GM03348 (cell line): ENCODE measurements at places on chromosomes 2 and 18.

- DNase-seq: peak; percentile 76
Measured at GRCh38 chr2:109736177-109736827, 57.8 kb upstream of the RGPD5 start.

- no peak for DNase-seq
Measured at GRCh38 chr2:150575861-150576260, 88.4 kb upstream of the RND3 start.

- DNase-seq: no peak
Measured at GRCh38 chr2:64417624-64418023, 36.3 kb upstream of the LGALSL start.

GRCh38 chr2:161102770-161103450 lies 57.3 kb upstream of the TANK start:
- peak; percentile 43 for DNase-seq

DNA sequence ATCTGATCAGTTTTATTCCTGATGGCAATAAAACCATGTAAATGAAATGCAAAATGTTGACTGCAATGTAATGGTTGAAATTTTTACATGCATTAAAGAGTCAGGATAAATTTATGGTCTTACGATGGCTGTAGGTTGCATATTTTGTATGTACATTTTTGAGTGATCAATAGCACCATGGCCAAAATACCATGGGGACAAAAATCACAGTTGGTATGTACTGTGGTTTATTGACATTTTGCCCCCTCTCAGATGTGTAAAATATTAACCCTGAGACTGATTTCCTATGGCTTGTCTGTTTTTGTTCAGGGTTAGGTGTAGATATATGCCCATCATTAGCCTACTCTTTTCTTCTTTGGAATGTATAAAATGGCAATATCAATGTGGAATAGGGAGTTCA lies 138.1 kb downstream of the PARD3B start:
- DNase-seq: no peak

- no peak for DNase-seq
Measured at GRCh38 chr2:227340106-227340505, 15.1 kb downstream of the MFF start.

GRCh38 chr18:72840109-72840508 lies 27.7 kb downstream of the NETO1 start:
- DNase-seq: no peak

DNA sequence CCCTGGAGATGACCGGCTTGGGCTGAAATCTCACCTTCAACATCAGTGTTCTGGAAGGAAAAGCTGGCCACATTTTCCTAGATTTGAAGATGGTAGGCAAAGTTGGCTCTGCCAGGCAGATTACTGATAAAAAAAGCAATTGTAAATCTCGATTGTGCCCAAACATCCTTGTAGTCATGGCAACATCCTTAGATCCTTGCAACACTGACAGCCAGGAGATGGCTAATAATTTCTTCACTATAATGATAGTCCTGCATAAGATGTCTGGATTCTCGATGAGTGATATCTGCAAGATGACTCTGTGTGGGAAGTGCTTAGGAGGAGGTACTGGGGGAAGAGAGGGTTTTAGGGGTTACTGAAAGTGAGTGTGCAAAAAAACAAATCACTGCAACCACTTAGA lies 149.1 kb downstream of the FSHR start:
- no peak for DNase-seq

DNA sequence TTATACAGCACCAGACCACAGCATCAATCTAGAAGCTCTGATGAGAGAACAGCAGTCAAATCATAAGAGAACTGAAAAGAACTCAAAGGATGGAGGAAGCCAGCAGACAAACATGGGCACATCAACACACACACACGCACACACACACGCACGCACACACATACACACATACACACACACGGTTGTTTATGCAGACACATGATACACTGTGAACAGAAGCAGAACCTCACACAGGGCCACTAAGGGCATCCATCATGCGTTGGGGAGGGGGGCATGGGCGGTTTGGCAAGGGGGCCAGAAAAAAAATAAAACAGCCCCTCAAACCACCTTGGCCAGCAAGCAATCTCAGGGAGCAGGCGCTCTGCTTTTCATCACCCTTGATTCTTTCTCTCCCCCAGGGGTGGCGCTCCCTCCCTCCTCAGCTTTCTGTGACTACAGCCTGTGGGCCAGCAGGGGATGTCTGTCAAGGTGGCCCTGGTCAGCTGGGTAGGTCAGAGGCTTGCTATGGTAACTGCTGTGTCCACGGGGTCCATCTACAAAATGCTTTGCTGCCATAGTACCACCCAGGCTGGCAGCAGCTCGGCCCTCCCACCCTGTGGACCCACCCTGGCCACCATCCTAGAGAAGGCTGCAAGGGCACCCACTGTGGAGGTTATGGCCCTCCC lies 318.0 kb downstream of the CELF4 start:
- no peak for DNase-seq

DNA sequence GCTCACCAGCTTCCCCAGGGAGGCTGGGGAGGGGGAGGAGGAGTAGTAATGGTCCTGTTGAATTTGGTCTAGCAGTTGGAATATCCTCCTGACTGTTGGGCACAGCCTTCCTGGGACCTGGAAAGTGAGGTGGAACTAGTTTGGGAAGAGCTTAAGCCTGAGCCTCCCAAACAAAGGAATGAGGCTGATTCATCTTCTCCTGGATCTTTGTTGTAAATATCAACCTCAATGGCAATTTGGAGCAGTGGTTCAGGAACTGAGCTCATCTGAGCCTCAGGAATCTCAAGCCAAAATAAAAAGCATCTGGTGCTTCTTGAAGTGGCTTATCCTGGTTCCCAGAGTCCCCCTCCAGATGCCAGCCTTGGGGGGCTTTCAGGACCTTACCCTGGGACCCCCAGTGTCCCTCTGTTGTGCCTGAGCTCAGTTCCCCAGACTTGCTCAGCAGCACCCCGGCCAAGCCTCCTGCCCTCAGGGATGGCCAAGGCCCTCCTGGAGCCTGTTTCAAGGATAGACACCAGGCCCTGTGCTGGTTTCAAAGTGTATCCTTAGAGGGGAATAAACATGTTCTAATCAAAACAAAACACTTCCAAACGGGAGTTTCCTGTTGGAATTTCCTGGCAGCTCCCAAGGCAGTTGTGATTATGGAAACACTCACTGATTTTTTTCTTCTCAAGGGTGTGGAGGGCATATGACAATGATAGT lies 112.6 kb downstream of the DDX1 start:
- no peak for DNase-seq

DNA sequence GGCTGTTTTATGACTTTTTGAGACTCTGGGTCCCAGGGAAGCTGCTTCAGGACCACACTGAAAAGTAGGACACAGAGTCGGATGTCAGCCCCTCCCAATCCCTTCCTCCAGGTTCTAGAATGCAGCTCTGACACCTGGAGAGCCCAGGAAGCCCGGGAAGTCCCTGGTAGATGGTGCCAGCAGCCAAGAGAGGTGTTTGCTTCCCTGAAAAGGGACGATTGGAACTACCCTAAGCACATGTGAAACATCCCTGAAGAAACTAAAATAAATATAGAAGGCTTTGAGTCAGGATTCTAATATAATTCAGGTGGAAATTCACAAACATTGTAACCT lies 163.2 kb upstream of the CYRIA start:
- DNase-seq: no peak

- DNase-seq: no peak
Measured at GRCh38 chr2:68911709-68912108, 40.5 kb upstream of the BMP10 start.

GRCh38 chr2:239269173-239269885 lies 131.5 kb downstream of the HDAC4 start:
- no peak for DNase-seq

DNA sequence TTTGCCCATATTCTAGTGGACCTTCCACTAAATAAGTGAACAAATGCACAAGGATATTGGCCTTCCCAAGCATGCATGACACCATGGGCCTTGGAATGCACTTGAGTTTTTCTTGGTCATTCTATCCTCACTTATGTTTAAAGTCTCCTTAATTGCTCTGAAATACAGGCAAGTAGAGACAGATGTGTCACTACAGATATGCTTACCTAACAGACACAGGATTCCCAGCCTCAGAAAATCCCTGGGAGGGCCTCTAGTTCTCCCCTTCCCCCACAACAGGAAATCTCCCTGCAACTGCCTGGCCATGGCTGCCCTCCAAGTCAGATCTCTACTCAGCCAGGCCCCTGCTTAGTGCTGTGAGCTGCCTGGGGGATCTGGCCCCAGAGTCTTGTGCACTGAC lies 445.2 kb downstream of the IRS1 start:
- peak; percentile 11 for DNase-seq

- DNase-seq: no peak
Measured at GRCh38 chr2:73295751-73296400, 2.5 kb upstream of the EGR4 start.

DNA sequence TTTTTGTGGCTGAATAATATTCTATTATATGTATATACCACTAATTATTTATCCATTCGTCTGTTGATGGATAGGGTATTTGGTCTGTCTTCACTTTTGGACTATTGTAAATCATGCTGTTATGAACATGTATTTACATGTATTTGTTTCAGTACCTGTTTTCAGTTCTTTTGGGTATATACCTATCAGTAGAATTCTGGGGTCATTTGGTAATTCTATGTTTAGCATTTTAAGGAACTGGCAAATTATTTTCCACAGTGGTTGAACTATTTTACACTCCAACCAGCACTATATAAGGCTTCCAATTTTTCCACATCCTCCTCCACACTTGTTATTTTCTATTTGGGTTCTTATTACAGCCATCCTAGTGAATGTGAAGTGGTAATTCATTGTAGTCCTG lies 12.4 kb upstream of the TANK start:
- no peak for DNase-seq

- DNase-seq: no peak
Measured at GRCh38 chr18:8999872-9000271, 102.6 kb upstream of the NDUFV2 start.

DNA sequence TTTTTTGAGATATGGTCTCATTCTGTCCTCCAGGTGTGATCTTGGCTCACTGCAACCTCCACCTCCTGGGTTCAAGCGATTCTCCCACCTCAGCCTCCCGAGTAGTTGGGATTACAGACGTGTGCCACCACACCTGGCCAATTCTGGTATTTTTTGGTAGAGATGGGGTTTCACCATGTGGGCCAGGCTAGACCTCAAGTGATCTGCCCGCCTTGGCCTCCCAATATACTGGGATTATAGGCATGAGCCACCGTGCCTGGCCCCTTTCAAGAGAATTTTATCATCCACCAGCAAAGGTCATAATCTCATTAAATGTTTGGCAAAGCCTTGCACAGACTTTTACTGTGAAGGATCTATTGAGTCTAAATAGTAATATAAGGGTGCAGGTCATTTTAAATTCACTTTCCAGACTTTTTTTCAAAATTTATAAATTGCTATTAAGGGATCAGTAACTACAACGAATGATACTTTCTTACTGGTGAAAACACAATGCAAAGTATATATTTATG lies 2.5 kb downstream of the HADHA start:
- no peak for DNase-seq
